ENCODE measurements at places on chromosomes 7 and 10. TPM values are rescaled to one million over a fixed set of nuclear protein-coding genes. Genes with fewer than 3 reads are reported as not detected.

Gene HIF1AN
- 57.6 TPM for total RNA-seq

DNA sequence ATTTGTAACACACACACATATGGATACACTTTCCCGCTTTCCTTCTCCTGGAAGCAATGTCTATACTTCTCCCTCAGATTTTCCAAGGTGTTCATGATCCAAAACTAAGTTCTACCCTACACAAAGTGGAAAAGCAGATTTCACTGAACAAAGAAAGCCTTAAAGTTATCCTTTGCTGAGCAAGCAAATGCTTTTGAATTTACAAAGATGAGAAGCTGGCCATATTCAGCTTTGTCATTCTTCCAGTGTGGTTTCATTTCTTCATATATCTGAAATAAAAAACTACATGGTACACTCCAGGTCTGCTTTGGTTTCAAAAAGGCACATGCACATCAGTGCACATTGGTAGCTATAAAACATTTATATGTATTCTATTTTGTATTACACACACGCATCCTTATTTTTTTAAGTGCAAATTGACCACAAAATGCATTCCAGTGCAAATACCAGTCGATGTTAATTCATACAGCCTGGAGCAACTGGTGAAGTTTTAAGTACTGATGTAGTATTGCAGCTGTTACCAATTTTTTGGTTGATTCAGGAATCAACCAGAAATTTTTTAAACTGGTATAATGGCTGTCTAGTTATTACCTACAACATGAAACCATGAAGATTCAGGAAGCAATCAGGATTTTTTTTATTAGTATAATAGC lies 65.5 kb upstream of the SRPK2 start:
- no peak for DNase-seq
- H3K36me3 ChIP-seq = no peaks in the 10 kb centered on the region
- no peak overlapping the region for H3K27ac ChIP-seq
- H3K27me3 ChIP-seq = no peaks in the 10 kb centered on the region
- H3K4me3 ChIP-seq = no peak overlapping the region
- H3K4me1 ChIP-seq = no peaks in the 10 kb centered on the region

Gene NPS
- not detected for total RNA-seq

GRCh38 chr7:137834552-137834951 lies 12.2 kb downstream of the DGKI start:
- DNase-seq = no peak
- H3K36me3 ChIP-seq = peaks cover 8% of the 10 kb centered on the region
- no peak overlapping the region for H3K27ac ChIP-seq
- no peak overlapping the region for H3K4me3 ChIP-seq
- H3K4me1 ChIP-seq = no peaks in the 10 kb centered on the region
- H3K27me3 ChIP-seq = peaks cover 30% of the 10 kb centered on the region

Gene KCNIP2
- 6.8 TPM for total RNA-seq

- DNase-seq = no peak
- H3K27me3 ChIP-seq = no peaks in the 10 kb centered on the region
- no peak overlapping the region for H3K4me3 ChIP-seq
- no peaks in the 10 kb centered on the region for H3K4me1 ChIP-seq
- no peak overlapping the region for H3K27ac ChIP-seq
These were observed 260.9 kb upstream of the FZD8 start for GRCh38 chr10:35903021-35903420.

Gene TET1
- 0.31 TPM for total RNA-seq

GRCh38 chr7:128728598-128728997 lies 10.6 kb upstream of the CALU start:
- DNase-seq = no peak
- H3K36me3 ChIP-seq = no peaks in the 10 kb centered on the region
- no peak overlapping the region for H3K4me3 ChIP-seq
- no peaks in the 10 kb centered on the region for H3K4me1 ChIP-seq
- peaks cover 43% of the 10 kb centered on the region for H3K27me3 ChIP-seq
